ENCODE measurements at places on chromosomes 7 and 10.

GRCh38 chr10:10796774-10797415 lies 220.8 kb upstream of the CELF2 start:
- no peak for DNase-seq

GRCh38 chr7:134685250-134685649 lies 38.6 kb downstream of the BPGM start:
- no peak for DNase-seq

DNA sequence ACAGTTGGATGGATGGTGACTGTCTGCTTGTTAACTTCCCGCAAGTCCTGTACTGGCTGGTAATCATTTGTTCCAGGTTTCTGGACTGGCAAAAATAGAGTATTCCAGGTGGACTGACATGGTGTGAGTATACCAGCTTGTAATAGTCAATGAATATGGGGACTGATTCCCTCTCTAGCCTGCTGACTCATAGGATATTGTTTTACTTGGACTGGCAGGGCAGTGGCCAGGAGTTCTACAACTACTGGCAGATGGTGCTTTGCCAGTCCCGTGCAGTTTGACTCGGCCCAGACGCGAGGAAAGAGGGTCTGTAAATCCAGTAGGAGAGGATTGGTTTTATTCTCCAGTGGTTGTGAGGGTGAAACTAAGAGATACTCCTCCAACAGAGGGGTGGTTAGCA lies 78.0 kb downstream of the PRR15 start:
- DNase-seq = no peak

GRCh38 chr7:36615852-36616540 lies 108.3 kb downstream of the AOAH start:
- DNase-seq = no peak

DNA sequence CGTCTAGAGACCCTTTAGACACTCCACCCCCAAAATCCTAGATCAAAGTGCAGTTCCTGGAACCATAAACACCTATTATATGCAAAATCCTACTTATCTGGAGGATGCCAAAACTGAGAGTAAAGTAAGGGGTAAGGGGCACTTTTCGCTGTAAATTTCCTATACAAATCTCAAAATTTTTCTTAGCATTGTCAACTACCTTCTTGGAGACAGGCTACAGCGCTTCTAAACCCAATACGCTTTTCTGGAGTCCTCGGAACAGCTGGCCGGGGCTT lies 10.4 kb downstream of the TWIST1 start:
- DNase-seq = no peak

DNA sequence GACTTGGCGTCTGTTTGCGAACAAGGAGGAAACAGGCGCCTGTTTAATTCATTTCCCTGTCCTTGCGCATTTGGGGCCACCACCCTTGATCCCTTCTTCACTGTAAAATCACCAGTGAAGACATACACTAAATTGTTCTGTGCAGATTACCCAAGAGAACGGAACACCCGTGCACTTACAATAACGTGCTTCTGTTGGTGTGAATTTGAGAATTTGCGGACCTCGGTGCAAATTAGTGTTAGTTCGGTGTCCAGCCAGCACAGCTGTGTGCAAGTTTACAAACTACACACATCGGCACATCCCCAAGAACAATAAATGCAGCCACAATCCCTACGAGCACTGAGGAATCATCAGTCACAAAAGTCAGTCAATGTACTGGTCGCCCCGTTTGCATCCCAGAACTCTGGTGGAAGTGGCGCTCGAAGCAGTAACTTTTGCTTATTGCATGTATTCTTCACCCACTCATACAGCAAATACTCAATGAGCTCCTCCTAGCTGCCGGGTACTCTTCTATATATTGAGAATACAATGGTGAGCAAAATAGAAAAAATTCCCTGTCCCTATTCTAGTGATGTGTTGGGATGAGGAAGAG lies 786 bp upstream of the CNOT4 start:
- DNase-seq = no peak

- DNase-seq = no peak
Observed at GRCh38 chr7:116138202-116138801, 72.0 kb upstream of the TES start.

DNA sequence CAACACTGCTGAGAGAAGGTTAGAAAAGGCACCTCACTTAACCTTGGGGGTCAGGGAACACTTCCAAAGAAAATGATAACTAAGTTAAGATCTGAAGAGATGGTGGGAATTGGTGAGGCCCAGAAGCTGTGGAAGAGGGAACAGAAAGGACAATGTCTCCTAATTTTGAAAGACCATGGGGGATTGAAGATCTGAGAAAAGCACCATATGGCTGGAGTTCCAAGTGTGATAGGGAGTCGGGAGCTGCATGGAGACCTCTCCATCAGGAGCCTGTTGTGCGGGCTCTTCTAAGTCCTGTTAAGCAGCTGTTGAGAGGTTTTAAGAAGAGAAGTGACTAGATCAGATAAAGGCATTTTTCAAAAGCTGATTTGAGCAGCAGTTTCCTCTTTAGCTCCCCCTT lies 254.3 kb downstream of the CDK14 start:
- no peak for DNase-seq

DNA sequence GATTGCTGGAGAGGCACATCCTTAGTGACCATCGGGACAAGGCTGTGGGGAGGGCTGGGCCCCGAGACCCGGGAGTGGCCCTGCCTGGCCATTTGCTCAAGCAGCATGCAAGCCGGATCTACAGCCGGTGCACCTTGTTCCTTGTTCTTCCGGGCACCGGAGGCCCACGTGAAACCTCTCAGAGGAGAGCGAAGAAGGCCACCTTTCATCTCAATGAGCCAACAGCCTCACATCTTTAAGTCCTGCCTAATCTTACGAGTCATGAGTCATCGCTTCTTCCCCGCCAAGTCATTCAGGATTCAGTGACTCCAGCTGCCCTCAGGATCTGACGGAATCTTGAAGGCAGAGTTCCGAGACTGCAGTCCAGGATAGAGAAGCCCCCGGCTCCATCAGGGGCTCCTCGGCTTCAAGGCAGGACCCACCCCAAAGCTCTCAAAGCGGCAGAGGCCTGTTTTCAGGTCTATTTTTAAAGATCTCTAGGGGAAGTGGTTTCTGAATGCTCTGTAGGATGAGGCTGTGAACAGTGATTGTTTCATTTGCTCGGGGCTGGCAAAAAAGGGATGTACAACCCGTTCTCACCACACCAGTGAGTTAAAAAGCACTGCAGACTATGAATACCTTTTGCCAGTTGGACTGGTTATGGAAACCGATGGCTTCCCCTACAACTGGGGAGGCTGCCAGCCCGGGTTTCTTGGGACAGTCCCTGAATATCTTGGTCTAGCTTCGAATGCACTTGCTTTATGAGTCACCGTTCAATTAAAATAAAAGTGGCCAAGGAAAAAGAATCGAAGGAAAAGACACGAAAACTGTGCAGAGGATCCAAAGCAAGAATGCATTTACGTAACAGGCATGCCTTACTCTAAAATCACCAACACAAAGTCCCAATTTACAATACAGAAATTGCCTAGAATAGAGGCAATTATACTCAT lies 57.2 kb upstream of the ECHDC3 start:
- peak; percentile 65 for DNase-seq

DNA sequence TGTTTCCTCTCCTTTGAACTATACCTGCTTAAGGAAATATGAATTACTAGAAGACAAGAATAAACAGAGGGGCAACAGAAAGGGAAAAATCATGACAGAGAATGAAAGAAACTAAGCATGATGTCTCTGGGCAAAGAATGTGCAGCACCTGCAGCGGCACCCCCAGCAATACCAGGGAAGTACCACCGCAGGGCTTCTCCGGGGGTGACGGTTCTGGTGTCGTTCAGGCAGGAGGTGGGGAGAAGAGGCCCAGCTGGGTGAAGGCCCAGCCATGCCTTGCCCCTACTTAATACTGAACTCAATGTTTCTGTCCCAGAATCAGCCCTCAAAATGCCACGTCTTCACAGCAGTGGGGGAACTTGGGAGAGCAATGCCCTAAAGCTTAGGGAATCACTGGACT lies 337.6 kb downstream of the CDC14C start:
- no peak for DNase-seq

DNA sequence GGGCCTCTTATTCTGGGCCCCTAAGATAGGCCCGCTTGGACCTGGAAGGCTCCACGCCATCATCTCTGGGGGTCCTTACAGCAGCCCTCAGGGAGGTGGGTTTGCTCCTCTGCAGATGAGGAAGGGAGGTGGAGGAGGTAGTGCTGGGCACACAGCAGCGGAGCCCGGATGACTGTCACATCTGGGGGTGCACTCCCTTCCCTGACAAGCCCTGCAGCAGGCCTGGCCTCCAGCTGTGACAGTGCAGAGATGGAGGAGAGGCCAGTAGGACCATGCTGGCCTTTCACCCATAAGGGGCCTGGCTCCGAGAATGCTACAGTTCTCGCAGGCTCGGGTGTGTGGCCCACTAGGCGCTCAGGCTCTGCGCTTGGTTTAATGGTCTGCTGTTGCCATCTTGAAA lies 9.2 kb downstream of the GDF2 start:
- DNase-seq = no peak

DNA sequence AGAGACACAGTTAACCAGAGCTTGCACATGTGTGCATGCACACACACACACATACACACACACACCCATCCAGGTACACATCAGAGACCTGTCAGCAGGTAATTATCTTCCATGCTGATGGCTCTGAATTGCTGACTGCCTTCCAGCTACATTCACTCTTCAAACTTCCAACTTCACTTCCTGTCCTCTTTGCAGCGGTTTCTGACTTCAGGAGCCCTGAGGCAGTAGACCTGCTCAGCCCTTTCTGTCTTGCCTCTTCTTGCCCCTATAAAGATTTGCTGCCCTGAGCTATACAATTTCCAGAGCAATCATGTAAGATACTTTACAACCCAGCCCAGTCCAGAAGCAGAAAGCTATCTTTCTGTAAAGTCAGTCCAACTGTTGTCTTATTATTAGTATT lies 310.2 kb downstream of the FGFR2 start:
- no peak for DNase-seq

GRCh38 chr10:103451091-103451813 lies 918 bp downstream of the CALHM2 start:
- peak; percentile 25 for DNase-seq

- no peak for DNase-seq
Observed at GRCh38 chr7:143352531-143353002, 9.9 kb downstream of the FAM131B start.

- no peak for DNase-seq
Observed at GRCh38 chr10:93718937-93719725, 16.7 kb upstream of the FRA10AC1 start.

DNA sequence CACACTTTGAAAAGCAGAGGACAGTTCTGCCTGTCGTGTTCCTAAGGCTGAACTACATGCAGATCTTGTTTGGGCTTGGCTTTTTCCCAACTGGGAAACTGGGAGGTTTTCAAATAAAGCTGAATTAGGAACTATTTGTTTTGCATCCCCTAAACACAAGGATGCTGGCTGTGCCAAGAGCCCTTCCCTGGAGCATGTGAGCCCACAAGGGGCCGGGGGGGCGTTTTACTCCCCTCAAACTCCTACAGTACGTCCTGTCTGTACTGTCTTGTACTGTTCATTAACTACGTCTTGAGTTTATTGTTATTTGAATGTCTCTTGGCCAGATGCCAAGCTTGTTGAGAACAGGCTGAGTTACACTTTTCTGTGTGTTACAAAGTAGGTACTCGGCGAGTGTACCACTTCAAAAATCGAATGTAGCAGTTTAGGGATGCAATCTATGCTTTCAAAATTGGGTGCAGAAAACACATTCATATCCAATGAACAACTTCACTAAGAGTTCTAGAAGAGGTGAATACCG lies 94.9 kb downstream of the GFRA1 start:
- no peak for DNase-seq

DNA sequence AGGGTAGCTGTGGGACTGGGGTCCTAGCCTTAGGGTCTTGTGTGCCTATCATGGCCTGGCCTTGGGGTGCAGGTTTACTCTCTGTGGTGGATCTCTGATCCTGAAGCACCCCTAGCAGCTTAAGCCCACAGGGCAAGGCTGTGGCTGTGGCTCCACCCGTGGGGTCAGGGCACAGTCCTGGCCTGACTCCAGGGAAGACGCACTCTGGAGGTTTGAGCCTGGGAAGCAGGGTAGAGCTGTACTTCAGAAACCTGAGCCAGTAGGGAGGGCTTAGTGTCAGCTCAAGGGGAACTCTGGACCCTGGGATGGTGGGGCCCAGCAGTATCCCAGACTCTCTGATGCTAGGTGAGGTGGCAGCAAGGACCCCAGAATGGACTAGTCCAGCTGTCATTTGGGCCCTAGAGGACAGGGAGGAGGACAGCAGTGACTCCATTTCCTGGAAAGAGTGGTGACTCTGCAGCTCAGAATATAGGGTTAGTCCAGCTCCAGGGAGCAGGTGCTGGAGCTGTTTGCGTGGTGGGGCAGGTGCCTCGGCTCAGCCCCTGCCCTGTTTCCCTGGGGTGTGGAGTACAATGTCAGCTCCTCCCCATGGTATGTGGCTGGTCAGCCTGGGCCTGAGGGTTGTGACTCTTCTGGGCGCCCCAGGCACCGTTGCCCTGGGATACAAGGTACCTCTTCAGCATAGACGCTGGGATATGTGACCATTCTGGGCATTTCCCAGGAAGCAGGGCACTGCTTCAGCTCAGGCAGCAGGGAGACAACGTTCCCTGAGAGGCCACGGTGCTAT lies 15.8 kb downstream of the GTPBP4 start:
- no peak for DNase-seq

GRCh38 chr7:142808461-142808801 lies 37.7 kb downstream of the PRSS2 start:
- DNase-seq = no peak

GRCh38 chr10:107966826-107967225 lies 802.3 kb upstream of the SORCS1 start:
- no peak for DNase-seq

- no peak for DNase-seq
Observed at GRCh38 chr7:101527844-101528667, 101.0 kb downstream of the MYL10 start.

DNA sequence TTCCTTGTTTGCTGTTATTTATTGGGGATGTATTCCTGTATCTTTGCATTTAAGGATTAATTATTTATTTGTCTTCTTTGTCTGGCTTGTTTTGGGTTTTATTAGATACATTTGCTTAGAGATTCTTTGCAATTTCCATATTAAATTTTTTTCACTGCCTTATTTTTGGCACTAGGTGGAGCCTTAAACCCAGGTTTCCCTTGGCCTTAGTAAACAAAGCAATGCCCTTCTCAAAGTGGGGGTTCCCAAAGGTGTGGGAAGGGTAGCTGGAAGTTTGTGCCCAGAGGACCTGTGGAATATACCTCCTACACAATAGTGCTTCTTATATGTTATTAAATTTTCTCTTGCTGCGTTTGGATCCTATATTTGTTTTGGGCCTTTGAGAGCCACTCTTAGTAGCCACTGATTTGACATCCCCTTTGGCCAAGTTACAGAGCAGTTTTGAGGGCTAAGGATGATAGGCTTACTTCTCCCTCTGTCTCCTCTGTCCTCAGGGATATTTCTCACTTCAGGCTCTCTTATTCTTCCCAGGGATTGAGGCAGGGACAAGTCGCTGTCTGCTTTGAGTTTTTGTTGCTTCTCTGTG lies 162.3 kb downstream of the ITGB1 start:
- no peak for DNase-seq
